ENCODE measurements at places on chromosomes 11 and 22. TPM values are rescaled to one million over a fixed set of nuclear protein-coding genes. Genes with fewer than 3 reads are reported as not detected.

DNA sequence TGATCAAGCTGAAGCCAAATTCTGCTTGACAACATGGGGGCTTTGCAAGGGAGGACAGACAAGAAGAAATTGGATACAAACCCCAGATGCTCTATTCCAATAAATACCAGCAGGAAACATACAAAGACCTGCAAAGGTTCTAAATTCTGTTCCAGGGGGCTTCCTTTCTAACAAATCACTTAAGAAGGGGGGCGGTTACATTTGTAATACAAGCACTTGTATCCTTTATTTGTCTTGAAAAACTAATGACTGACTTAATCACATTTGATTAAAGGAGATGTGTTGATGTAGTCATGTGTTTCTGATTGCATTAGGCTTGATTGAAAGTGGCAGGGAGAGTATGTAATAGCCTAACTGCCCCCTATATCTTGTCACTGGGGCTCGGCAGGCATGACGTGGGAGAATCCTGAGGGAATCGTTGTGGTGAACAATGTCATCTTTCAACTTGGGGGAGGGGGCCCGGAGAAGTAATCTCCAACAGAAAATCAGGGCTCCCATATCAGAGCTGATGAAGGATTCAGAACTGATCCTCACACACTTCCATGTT is 361.7 kb downstream of the INSC start:
- DNase-seq = no peak

DNA sequence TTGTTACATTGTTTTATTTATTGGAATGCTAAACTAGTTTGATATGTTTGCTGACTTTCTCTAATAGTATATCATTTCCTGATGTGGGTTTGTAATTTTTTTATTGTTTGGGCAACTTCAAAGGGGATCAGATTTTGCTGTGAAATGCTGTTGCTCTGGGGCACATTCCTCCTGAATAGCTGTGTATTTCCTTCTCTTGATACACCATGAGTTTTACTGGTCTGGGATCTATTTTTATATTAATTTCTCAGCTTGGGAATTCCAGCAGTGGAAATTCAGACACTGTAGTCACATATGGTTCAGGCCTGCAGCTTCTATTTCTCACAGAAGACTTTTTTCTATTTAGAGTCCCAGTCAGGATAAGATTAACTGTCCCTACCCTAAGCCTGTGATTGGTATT is 58.9 kb downstream of the RPUSD4 start:
- DNase-seq = no peak

- DNase-seq = no peak
Observed at GRCh38 chr11:1373536-1374214, 16.1 kb upstream of the BRSK2 start.

The NAA40 gene
- total RNA-seq = 45.5 TPM

The MIF gene
- total RNA-seq = 1,078 TPM

The TMEM109 gene
- 67.8 TPM for total RNA-seq
